ENCODE measurements at places on chromosomes 1 and 21.

GRCh38 chr1:248824301-248824700, 1.4 kb downstream of the SH3BP5L start:
- DNase-seq, result no peak

- no peak for DNase-seq
These were observed 31.8 kb upstream of the ANGPTL7 start for GRCh38 chr1:11157394-11157793.

- no peak for DNase-seq
These were observed 3.0 kb upstream of the ACKR1 start for GRCh38 chr1:159201642-159202041.

DNA sequence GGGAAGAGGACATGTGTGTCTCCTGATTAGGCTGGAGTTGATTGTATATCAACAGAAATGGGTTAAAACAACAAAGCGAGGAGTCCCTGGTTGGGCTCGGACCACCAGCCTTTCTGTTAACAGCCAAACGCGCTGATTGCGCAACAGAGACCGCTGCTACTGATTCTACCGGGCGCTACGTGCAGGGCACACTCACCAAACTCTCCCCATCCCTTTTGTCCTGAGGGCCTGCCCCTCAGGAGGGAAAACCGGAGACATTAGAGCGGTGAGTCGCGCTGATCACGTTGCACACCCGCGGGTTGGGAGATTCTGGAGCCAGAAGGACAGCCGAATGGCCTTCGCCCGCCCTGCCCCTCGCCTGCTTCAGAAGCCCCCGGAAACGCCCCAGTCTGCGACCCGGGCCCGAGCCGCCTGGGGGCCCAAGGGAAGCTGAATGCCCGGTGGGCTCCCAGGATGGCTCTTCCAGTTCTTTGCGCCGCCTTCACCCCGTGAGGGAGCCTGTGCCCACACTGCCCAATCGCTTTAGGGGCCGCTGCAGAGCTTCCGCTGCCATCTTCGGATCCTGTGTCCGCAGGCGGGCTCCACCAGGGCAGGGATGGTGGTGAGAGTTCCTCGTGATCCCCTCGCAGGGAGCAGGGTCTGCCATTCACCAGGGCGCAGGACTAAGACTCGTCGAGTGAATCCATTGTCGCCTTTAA, 165.4 kb upstream of the NBPF11 start:
- DNase-seq, result no peak

DNA sequence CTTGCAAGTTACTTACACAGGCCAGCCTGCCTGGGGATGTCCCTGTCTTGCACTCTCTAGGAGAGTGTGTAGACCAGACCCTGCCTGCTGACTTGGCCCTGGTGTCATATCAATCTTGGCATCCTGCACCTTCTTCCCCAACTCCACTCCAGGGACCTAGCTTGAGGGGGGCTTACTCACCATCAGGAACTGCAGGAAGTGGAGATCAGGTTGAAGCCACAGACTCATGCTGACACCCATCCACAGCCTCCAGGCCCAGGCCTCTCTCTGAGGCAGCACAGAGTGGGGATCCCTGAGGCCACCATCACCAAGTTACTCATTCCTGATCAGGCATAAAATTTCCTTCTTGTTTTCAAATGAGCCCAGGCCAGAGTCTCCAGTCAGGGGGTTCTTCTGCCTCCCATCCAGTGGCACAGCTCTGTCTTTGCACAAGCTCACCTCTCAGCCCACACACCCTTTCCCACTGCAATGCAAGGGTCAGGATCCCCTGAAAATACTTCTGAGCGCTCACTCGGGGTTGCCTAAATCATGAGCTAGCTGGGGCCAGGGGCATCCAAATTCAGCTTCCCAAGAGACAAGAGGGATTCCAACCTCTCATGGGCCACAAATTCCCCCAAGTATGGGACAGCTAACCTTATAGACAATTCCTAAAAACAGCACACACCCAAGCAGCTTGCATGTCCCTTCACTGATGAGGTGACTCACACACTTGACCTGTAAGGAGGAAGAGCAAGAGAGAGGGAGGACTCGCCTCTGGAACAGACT, 33.5 kb downstream of the CSMD2 start:
- no peak for DNase-seq

GRCh38 chr21:35243171-35243570, 194.1 kb upstream of the RUNX1 start:
- DNase-seq, result no peak

DNA sequence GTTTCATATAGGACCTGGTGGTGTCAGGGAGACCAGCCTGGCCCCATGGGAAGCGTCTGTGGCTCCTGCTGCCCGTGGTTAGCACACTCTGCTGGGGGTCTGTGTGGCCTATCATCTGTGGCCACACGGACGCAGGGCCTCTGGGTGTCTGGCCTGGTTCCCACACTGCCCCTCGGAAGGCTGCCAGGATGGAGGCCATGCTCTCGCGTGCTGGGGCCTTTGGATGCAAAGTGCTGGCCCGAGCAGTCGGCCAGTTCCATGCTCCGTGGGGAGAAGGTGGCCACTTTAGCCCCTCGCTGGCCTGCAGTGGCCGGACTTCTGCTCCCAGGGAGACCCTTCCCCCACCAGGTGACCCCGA, 20.8 kb upstream of the LRRC3 start:
- DNase-seq, result no peak

DNA sequence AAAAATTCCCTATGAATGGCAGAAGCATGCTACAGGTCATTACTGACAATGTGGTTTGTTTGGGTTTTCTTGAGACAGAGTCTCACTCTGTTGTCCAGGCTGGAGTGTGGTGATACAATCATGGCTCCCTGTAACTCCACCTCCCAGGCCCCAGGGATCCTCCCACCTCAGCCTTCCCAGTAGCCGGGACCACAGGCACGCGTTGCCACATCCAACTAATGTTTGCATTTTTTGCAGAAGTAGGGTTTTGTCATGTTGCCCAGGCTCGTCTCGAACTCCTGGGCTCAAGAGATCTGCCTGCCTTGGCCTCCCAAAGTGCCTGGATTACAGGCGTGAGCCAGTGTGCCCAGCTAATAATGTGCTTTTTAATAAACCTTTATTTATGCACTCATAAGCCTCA, 259.1 kb downstream of the NFIA start:
- no peak for DNase-seq

GRCh38 chr1:219271818-219272535, 98.3 kb downstream of the LYPLAL1 start:
- DNase-seq, result no peak

- no peak for DNase-seq
These were observed 56.2 kb upstream of the EPS8L3 start for GRCh38 chr1:109819906-109820305.

DNA sequence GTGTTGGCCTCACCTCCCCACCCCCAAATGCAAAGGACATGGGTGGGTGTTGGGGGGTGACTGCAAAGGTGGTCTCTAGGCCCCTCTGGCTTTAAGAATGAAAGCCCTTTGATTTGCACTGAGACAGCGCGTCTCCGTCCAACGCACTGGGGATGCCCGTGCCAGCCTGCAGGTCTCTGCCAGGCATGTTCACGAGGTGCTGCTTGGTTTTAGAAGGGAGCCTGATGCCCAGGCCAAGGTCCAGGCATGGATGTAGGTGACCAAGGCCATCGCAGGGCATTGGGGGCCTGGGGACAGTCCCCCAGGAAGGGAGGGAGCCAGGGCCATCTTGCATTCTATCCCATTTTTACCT, 363.6 kb upstream of the VAMP3 start:
- DNase-seq, result no peak

Measured in fibroblast of upper back skin (primary cell).